ENCODE measurements at places on chromosomes 3 and 15. TPM values are rescaled to one million over a fixed set of nuclear protein-coding genes. Genes with fewer than 3 reads are reported as not detected.

- no peak for ATAC-seq
Observed at GRCh38 chr3:72182206-72182605, 397.3 kb upstream of the PROK2 start.

- ATAC-seq, result no peak
Observed at GRCh38 chr3:114114719-114115118, 58.2 kb downstream of the QTRT2 start.

GRCh38 chr15:79007066-79007465, 62.2 kb upstream of the CTSH start:
- ATAC-seq, result no peak

GRCh38 chr3:139887431-139887830, 47.6 kb upstream of the CLSTN2 start:
- no peak for ATAC-seq

Gene ZBBX
- 0.04 TPM for total RNA-seq

Gene BOC
- total RNA-seq, result 19.8 TPM

All from esophagus mucosa (tissue), 1 donor.